T47D (cell line): ENCODE measurements at places on chromosomes 6 and 20.

- no peak for DNase-seq
Measured at GRCh38 chr6:158487495-158487894, 72.4 kb upstream of the TMEM181 start.

- no peak for DNase-seq
Measured at GRCh38 chr20:3771552-3772058, 4.1 kb upstream of the ADISSP start.

GRCh38 chr6:69022993-69023392 is 387.9 kb downstream of the ADGRB3 start:
- DNase-seq, result no peak

GRCh38 chr20:2799271-2799670 is 1.2 kb downstream of the CPXM1 start:
- no peak for DNase-seq

GRCh38 chr6:82066991-82067411 is 180.5 kb downstream of the IBTK start:
- DNase-seq, result no peak

GRCh38 chr20:5207138-5207537 is 80.3 kb downstream of the CDS2 start:
- no peak for DNase-seq

GRCh38 chr6:136350914-136351313 is 61.3 kb upstream of the BCLAF1 start:
- no peak for DNase-seq

DNA sequence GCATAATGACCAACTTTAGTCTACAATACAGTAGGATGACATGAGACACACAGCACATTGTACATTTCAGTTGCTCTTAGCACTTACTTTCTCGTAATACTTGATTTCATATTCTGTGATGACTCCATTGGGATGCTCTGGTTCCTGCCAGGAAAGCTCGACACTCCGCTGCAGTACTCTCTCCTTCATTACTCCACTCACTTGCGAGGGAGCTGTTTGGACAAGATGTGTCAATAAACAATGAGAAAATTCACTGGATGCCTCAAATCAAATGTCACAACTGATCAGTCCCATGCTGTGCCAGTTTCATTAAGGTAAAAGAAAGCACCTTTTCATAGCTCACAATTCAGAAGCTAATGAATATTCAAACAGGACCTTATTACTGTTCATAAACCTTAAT is 147.1 kb downstream of the EPHA7 start:
- DNase-seq, result no peak

DNA sequence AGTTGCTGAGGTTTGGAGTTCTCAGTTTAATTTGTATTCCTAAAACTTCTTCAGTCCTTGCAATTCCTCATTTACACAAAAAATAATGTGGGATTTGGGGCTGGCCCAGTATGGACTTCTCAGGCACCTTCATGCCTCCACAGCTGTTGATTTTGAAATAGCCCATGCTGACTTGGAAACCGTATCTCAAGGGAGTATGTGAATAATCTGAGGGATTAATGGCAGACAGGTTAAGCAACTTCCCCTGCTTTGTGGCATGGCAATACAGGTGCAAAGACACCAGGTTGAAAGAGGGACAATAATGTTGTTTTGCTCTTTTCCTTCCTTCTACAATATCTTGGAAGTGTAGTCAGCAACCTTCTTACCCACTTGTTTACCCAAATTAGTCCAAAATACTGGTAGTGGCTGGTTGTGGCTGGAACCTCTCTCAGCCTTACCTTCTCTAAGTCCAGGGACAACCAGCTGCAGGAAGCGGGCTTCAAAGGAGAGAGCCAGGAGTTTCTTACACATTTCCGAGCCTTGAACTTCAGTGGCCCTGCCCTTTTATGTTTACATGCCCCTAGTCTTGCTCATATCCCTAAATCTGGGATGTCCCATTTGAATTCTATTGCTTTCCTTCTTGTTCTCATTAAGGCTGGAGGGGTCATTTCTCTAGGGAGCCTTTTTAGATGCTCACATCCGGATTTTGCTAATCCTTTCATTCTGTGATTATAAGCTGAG is 44.1 kb upstream of the ADGRF1 start:
- no peak for DNase-seq

GRCh38 chr6:43939281-43940070 is 169.5 kb downstream of the VEGFA start:
- DNase-seq, result no peak

GRCh38 chr6:34457742-34458735 is 7.8 kb upstream of the PACSIN1 start:
- no peak for DNase-seq

- DNase-seq, result no peak
Measured at GRCh38 chr6:8760951-8761350, 325.6 kb upstream of the SLC35B3 start.

DNA sequence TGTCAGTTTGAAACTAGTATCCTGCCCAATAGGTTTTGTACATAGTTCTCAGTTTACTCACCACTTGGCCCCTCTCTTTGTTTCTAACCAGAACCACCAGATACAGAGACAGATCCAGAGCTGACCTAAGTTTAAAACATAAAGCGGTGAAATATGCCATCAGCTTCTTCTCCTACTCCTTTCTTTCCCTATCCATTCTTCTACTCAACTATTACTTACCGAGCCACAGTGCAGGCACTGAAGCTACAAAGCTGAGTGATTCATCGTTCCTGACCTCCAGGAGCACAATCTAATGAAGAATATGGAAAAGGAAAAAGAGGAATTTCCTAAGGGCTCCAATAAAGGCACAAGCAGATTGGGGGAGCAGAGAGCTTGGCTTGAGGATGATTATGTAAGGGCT is 286.0 kb downstream of the FOXC1 start:
- DNase-seq, result no peak

DNA sequence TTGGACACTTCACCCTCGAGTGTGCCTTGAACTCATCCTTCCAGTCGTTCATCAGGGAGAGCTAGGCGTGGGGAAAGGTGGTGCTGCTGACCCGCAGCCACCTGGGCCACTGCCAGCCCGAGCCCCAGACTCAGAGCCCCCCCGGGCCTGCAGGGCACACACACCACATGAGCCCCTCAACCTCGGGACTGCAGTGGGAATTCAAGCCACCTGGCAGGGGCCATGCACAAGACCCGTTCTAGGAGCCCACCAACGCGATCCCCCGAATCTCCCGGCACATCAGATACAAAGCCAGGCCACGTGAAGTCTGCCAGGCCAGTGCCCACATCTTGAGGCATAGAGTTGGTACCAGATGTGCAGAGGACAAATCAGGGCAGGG is 2.8 kb downstream of the ZNF512B start:
- DNase-seq, result no peak

- no peak for DNase-seq
Measured at GRCh38 chr20:12965870-12966251, 42.9 kb upstream of the SPTLC3 start.

GRCh38 chr6:138440758-138441357 is 36.8 kb downstream of the HEBP2 start:
- DNase-seq, result no peak

DNA sequence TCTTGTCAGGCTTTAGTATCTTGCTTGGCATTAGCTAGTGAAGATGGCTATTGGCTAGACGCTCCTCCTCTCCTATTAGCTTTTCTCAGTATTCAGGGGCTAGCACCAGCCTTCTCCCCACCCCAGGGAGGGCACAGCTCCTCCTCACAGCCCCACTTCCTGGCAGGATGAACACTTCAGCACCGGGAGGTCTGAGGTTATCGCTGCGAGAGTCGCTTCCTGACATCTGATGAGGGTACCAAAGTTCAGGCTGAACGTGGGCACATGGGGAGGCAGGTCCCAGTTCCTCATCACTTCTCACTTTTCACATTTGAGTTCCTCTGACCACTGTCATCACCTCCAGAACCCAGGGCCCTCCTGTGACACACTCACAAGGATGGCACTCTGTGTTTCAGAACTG is 66.6 kb downstream of the LAMA4 start:
- DNase-seq, result no peak

- peak; percentile 87 for DNase-seq
Measured at GRCh38 chr6:11575408-11576033, 38.0 kb downstream of the TMEM170B start.

GRCh38 chr20:24256307-24256706 is 213.1 kb upstream of the SYNDIG1 start:
- no peak for DNase-seq

DNA sequence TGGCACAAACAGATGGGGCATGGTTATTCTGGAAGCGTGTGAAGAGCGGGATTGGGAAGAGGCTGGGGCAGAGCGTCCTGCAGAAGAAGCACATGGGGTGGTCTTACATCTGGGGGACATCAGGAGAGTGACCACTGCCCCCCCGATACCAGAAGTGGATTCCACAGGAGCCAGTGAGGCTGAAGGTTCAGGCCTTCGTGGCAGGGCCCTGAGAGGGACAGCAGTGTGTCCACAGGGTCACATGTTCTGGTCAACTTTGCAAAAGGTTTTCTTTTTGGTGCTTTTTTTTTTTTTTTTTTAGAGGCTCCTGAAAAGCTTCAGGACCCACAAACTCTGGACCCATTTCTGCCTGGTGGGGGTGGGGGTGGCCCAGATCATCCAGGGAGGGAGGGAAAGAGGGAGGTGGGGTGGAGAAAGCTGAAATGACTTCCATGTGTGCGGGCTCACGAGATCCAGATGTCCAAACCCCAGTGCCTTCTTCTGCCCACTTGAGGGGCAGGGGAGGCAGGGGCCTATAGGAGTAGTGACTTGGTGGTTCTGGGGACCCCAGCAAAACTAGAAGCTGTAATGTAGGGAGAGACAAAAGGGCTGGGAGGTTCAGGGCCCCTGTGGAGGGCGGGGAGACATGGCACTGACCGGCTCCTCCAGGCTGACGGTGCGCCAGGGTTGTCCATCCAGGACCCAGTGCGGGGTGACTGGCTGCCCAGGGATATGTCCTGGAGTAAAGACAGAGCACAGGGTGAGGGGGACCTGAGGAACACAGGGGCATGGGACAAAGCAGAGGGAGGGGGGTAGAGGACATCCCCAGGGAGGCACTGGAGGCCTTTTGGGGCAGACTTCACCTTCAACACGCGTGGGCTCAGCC is 2.7 kb downstream of the ADAM33 start:
- DNase-seq, result no peak
